Activated CD4-positive, alpha-beta T cell treated with anti-CD3 and anti-CD28 coated beads, Interleukin-2, amount 50 U/mL, for 48 hours (primary cell): ENCODE measurements at places on chromosomes 7 and 10.

GRCh38 chr10:29438271-29438670 lies 149.4 kb downstream of the LYZL1 start:
- no peak for DNase-seq

DNA sequence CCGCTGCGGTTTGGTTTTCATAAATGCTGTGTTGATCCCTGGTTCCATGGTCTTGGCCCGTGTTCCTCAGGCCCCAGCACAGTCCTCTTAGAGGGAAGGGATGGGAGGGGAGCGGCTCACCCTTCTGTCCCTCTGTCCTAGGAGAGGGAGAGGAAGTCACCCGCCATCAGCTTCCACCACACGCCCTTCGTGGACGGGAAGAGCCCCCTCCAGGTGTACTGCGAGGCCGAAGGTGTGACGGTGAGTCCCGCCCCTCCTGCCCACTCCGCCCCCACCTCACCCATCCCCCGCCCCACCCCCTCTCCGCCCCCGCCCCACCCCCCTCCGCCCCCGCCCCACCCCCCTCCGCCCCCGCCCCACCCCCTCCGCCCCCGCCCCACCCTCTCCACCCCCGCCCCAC lies 37.5 kb upstream of the DPYSL4 start:
- no peak for DNase-seq

GRCh38 chr10:91885362-91886079 lies 23.8 kb downstream of the FGFBP3 start:
- DNase-seq: no peak

- no peak for DNase-seq
Observed at GRCh38 chr10:15737656-15738055, 17.9 kb upstream of the ITGA8 start.

DNA sequence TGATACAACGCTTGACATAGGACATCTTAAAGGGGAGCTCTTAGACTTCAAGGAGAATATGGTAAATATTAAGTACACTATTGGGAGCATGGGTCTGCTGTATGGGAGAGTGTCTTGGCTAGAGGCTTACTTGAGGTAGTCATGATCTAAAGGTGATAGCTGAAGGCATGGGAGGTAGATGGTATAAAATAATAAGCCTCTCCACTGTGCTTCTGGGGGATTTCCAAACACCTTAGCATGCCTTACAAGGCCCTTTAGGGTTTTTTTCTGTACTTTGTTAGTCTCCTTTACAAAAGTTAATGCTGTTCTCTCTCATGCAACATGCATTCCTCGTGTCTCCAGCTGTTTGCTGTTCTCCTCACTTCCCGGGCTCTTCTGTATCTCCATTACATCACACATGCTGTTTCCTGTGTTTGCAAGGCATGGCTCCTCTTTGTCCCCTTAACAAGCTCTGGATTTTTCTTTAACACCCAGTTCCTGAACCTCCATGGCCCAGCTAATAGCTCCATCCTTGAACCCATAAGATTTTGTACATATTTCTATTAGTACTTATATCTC lies 449.7 kb downstream of the AUTS2 start:
- DNase-seq: no peak

GRCh38 chr10:106793617-106794016 lies 370.9 kb downstream of the SORCS1 start:
- DNase-seq: no peak

DNA sequence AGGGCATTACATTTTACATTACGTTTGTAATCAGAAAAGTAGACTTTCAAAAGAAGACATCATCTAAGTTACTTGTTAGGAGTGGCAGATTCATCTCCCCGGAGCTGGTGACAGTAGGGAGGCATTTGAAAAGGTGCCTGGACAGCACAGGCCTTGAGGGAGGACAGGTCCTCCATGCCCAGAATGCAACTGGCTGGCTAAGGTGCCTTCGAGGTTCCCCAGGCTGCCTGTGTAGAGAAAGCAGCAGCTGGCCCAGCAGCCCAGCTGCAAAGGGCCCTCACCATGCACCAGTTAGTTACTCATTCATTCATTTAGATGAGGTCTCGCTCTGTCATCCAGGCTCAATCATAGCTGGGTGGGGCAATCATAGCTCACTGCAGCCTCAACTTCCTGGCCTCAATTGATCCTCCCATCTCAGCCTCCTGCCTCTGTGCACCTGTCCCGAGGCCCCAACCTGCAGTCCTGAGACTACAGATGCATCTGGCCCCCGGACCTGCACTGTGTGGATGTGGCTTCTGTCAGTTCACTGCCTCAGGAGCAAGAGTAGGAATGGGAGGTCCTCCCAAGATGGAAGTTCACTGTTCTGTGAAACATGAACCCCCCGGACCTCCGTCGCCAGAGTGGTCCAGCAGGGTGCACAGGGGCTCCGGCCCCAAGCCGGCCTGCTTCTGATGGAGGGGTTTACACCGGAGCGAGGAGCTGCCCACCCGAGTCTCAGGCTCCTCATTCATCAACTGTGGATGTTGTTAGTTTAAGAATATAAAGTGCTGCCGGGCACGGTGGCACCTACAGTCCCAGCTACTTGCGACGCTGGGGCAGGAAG lies 36.6 kb downstream of the PRKAG2 start:
- no peak for DNase-seq

DNA sequence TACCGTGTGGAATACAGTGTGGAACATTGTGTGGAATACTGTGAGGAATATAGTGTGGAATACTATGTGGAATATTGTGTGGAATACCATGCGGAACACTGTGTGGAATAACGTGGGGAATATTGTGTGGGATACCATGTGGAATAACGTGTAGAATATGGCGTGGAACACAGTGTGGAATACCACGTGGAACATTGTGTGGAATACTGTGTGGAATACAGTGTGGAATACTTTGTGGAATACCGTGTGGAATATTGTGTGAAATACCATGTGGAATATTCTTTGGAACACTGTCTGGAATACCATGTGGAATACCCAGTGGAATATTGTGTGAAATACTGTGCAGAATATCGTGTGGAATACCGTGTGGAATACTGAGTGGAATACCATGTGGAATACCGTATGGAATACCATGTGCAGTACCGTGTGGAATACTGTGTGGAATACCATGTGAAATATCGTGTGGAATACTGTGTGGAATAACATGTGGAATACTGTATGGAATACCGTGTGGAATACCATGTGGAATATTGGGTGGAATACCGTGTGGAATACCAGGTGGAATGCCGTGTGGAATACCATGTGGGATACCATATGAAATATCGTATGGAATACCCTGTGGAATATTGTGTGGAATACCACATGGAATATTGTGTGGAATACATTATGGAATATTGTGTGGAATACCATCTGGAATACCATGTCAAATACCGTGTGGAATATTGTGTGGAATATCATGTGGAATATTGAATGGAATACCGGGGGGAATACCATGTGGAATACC lies 133.1 kb upstream of the CHST15 start:
- no peak for DNase-seq

DNA sequence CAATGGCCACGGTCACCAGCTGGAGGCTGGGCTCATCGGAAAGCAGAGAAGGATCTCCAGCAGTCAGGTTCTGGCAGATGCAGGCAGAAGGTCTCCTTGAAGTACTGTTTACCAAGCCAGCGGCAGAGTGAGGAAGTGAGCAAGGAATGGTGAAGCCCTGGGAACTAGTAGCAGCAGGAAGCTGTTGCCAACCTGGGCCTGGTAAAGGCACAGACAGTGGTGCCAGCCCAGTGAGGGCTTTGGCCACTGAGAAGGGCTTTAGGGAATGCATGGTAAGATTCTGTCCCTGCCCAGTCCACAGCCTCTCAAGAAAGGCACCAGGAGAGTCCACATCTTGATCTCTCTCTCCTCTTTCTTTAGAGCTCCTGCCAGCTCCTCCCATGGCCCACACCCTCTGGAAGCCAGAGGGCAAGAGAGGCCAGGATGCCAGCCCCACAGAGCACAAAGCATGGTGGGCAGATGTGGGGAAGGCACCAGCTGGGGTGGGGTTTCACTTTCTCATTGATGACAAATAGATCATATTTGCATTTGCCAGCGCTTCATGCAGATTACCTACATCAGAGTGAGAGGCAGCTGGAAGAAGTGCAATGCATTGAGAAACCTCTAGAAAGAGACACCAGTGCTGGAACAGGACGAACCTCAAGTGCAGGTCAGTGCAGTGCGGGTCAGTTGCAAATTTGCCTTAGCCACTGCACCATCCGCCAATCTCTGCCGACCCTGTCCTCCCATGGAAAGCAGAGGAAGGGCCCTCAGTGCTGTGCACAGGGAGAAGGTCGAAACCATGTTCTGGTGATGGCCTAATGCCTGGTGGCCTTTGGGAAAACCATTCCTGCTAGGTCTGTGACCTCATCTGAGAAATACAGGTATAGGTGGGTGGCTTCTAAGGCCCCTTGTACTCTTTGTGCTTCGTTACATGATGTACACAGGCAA lies 667.8 kb upstream of the MKI67 start:
- DNase-seq: no peak

- DNase-seq: no peak
Observed at GRCh38 chr10:65611592-65611991, 1314.2 kb upstream of the LRRTM3 start.

DNA sequence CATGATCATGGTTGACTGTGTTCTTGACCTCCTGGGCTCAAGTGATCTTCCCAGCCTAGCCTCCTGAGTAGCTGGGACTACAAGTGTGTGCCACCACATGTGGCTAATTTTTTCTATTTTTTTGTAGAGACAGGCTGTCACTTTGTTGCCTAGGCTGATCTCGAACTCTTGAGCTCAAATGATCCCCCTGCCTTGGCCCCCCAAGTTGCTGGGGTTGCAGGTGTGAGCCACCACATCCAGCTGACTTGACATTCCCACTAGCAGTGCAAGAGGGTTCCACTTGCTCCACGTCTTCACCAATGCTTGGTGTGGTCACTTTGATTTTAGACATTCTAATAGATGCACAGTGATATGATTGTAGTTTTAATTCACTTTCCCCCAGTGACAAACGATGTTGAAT lies 25.1 kb downstream of the CYP26A1 start:
- DNase-seq: no peak

- DNase-seq: peak; percentile 16
Observed at GRCh38 chr10:70672165-70673042, at the start of gene ADAMTS14. Gene ADAMTS14, plus strand, starts transcription at chr10:70672506. Its CDS starts 297 bp downstream, at chr10:70672803.

- no peak for DNase-seq
Observed at GRCh38 chr7:14045651-14046050, 56.2 kb upstream of the ETV1 start.

DNA sequence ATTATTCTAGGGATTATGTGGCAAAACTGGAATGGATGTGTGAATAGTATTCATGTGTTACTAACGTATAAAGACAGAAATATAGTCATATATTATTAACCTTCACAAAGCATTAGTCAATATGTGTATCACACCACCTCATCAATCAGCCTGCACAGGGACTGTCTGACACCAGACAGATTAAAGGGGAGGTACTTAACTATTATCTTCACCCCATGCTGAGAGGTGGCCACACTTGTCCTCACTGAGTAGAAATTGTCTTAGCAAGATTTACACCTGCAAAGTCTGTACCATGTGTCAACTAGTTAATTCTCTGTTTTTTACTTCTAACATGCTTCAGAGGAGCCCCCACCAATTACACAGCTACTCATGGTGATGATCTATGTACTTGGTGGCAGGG lies 146.3 kb upstream of the LRGUK start:
- DNase-seq: no peak
